ENCODE measurements at places on chromosomes 2 and 18.

GRCh38 chr18:23718243-23718720, 29.0 kb downstream of the LAMA3 start:
- H3K36me3 ChIP-seq: no peaks in the 10 kb centered on the region
- peaks cover 4% of the 10 kb centered on the region for H3K4me1 ChIP-seq
- H3K27me3 ChIP-seq: no peaks in the 10 kb centered on the region
- peak overlapping the region; percentile 46 for H3K27ac ChIP-seq

GRCh38 chr2:226993171-226993570, 157.3 kb downstream of the RHBDD1 start:
- H3K27ac ChIP-seq: no peak overlapping the region
- H3K36me3 ChIP-seq: no peaks in the 10 kb centered on the region

DNA sequence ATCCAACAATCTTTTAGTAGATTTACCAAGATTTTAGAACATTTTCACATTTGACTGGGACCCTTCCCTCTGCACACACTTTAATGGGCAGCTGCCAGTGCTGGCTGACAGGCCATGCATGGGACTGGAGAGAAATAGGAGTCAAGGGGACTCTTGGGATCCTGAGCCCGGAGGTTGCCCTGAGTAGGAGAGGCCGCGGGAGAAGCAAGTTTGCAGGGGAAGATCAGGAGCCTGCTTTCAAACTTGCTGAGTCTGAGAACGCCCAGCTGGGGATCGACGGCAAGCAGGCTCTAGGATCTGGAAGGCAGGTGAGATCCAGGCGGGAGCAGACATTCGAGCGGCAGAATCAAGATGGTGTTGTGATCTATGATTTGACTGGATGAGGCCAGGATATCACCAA, 186.1 kb downstream of the HDAC4 start:
- DNase-seq: no peak
- no peak overlapping the region for H3K27ac ChIP-seq
- peaks cover 6% of the 10 kb centered on the region for H3K36me3 ChIP-seq
- peaks cover 24% of the 10 kb centered on the region for H3K4me1 ChIP-seq
- no peaks in the 10 kb centered on the region for H3K27me3 ChIP-seq
- no peak overlapping the region for H3K4me3 ChIP-seq

GRCh38 chr2:39059366-39059952, 61.4 kb downstream of the SOS1 start:
- no peaks in the 10 kb centered on the region for H3K4me1 ChIP-seq
- DNase-seq: no peak
- H3K36me3 ChIP-seq: no peaks in the 10 kb centered on the region
- H3K4me3 ChIP-seq: no peak overlapping the region
- no peak overlapping the region for H3K27ac ChIP-seq

DNA sequence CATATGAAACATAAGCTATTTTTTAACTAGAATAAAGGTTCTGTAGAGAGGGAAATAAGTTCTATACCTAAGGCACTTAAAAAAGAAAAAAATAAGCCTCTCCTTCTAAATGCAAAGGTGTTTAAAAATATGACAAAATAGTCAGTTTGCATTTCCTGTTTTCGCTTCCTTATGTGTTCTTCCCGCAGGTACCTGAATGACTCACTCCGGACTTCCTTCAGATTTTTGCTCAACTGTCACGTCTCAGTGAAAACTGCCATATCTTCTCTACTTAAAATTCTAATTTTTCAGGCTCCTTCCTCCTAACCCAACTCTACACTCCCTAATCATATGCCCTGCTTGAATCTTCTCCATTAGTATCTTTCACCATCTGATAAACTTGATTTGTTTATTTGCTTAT, 1333.1 kb downstream of the LRP1B start:
- no peaks in the 10 kb centered on the region for H3K4me1 ChIP-seq
- no peak overlapping the region for H3K4me3 ChIP-seq
- no peaks in the 10 kb centered on the region for H3K36me3 ChIP-seq

DNA sequence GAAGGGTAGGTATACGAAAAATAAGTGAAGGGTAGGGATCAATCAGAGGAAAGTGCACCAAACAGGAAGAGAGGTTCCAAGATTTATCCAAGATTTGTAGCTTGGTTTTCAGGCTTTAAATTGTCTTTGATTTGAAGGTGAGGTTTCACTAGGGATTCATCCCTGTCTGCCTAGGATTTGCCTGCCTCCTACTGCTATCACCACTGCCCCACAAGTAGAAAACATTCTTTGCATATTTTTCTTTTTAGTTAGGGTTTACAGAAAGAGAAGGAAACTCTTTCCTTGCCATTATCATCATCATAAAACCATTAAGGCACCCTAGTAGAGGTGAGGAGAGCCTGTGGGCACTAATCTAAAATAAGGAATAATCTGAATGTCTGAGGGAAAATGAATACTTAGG, 45.8 kb upstream of the TANC1 start:
- no peak overlapping the region for H3K4me3 ChIP-seq
- H3K36me3 ChIP-seq: no peaks in the 10 kb centered on the region
- H3K27me3 ChIP-seq: no peaks in the 10 kb centered on the region

DNA sequence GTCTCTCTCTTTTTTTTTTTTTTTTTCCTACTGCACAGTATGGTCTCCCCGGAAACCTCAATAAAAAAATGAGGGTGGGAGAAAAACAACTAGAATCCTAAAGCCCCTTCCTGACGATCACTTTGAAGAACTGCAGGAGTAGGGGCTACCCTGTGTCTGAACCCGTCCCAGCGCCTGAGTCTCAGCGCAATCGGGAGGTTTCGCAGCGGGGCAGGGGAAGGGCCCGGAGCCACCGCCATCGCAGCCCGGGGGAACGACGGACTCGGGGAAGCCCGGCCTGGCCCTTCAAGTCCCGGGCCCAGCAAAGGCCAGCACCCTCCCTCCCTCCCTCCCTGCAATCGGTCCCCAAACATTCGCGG, 411 bp downstream of the NARS1 start:
- no peaks in the 10 kb centered on the region for H3K27me3 ChIP-seq
- DNase-seq: no peak
- H3K27ac ChIP-seq: peak overlapping the region; percentile 95
- H3K4me1 ChIP-seq: no peaks in the 10 kb centered on the region
- peak overlapping the region; percentile 93 for H3K4me3 ChIP-seq

DNA sequence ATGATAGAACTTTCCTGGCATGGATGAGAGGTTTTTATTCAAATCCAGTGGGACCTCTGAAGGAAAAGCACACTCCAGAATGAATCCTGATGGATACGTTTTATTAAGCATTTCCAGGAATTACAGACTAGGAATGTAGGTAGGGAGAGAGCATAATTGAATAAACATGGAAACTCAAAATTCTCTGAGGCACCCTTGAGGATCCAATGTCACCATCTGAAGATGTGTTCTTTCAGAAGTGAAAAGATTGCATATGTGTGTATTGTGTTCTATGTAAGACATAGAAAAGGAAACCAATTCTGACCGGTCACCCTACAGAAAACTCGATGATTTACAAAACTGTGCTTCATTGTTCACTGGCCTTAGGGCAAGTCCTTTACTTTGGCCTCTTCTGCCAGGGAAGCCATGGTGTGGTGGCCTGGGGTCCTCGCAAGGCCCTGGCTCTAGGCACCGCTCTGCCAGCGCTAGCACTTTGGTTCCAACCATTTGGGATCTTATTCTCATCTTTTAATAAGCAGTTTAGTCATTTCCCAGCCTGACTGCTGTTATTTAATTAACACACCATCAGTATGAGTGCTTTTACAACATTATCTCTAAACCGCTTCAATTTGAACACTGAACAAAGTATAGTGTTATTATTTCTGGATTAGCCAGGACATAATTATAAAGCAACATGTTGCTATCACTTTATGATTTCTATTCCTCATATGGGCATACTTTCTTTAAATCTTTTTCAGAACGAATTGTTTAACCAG, 4.5 kb upstream of the GKN1 start:
- H3K36me3 ChIP-seq: no peaks in the 10 kb centered on the region
- no peaks in the 10 kb centered on the region for H3K27me3 ChIP-seq
- H3K4me1 ChIP-seq: no peaks in the 10 kb centered on the region
- DNase-seq: no peak
- no peak overlapping the region for H3K4me3 ChIP-seq

DNA sequence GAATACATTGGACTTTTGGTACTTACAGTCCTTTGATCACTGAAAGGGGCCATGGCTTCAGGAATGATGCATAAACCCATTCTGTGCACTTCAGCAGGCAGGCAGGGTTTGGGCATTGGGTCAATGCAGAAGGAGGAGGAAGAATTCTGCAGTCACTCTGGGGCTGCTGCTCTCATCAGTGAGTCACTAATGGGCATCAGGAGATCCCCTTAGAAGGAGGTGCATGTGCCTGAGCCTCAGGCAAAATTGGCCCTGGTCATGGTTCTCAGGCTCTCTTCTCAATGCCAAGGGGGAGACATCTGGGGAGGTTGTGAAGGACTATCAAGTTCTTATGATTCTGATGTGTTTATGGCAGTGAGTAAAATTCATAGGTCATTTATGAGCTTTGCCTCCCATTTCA, 52.0 kb upstream of the TNP1 start:
- no peaks in the 10 kb centered on the region for H3K36me3 ChIP-seq
- H3K27me3 ChIP-seq: no peaks in the 10 kb centered on the region
- no peak overlapping the region for H3K27ac ChIP-seq
- DNase-seq: no peak

- DNase-seq: no peak
- H3K4me3 ChIP-seq: peak within 1 kb of the TSS; percentile 83
- H3K27me3 ChIP-seq: no peaks in the 10 kb centered on the region
- H3K36me3 ChIP-seq: no peaks in the 10 kb centered on the region
- H3K4me1 ChIP-seq: peaks cover 16% of the 10 kb centered on the region
- H3K27ac ChIP-seq: peak within 1 kb of the TSS; percentile 95
Observed at GRCh38 chr2:38075507-38076151, at the start of gene CYP1B1. Gene CYP1B1 (minus strand): TSS chr2:38076151. CDS start chr2:38075388, 763 bp downstream.

- no peaks in the 10 kb centered on the region for H3K27me3 ChIP-seq
- no peaks in the 10 kb centered on the region for H3K36me3 ChIP-seq
- H3K4me1 ChIP-seq: no peaks in the 10 kb centered on the region
Observed at GRCh38 chr2:155645791-155646190, 686.7 kb downstream of the NR4A2 start.
